Left cardiac atrium (tissue), 4 donors: ENCODE measurements at places on chromosomes 2 and 18. TPM values are rescaled to one million over a fixed set of nuclear protein-coding genes. Genes with fewer than 3 reads are reported as not detected.
A peak's percentile ranks its signal among the peaks of the same experiment; 100 is the strongest.

DNA sequence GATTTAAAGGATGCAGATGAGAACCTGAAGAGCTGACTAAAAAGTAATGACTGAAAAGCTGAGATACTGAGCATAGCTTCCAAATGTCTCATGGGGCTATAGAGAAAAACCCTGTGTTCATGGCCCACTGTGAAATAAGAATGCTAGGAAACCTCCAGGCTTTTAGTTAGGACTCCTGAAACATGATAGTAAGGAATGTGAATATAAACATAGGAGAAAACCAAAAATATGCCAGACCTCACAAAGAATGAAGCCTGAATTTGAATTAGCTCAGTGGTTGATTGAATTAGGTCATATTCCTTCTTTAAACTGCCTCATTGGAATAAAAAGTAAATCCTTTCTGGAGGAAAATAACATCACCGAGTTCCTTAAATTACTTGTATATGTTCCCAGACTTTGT, 194.5 kb upstream of the NXPH2 start:
- no peak for DNase-seq

DNA sequence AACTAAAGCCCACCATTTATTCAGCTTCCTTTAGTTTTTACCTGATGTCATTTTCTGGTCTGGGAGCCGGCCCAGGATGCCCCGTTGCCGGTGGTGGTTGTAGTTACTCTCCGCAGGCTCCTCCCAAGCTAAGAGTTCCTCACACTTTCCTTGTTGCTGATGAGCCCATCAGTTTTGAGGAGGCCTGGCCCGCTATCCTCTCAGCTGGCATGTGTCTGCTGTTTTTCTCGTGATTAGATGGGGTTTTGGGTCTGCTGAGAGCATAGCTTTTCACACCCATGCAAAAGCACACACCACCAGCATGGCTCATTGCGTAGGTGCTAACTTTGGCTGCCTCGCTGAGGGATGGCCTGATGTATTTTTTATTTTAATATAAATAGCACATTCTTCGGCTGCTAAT, 72.1 kb downstream of the PSMG2 start:
- DNase-seq, result no peak

GRCh38 chr2:118773826-118774225, 73.6 kb downstream of the EN1 start:
- DNase-seq, result no peak

- no peak for DNase-seq
Measured at GRCh38 chr2:122643725-122644329, 888.4 kb downstream of the TSN start.

- DNase-seq, result peak; percentile 78
Measured at GRCh38 chr2:227228061-227228667, 63.7 kb downstream of the COL4A3 start.

GRCh38 chr2:43288417-43289305, 62.3 kb upstream of the ZFP36L2 start:
- DNase-seq, result no peak

DNA sequence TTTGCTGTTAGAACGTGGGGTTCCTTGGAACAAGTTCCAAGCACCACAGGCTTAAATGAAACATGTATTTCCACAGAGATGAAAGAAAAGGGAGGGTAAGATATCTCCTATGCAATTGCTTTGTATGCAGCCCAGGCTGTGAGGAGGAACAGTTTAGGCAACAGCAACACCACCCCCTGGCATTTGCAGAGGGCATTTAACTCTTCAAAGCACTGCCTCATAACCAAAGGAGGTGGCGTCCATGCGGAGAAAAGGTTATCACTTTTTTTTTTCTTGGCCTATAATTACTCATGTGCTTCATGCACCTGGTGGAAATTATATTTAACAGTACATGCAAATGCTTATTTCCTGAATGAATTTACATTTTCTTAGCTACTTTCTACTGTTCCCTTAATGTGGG, 286.0 kb downstream of the LPIN1 start:
- no peak for DNase-seq

DNA sequence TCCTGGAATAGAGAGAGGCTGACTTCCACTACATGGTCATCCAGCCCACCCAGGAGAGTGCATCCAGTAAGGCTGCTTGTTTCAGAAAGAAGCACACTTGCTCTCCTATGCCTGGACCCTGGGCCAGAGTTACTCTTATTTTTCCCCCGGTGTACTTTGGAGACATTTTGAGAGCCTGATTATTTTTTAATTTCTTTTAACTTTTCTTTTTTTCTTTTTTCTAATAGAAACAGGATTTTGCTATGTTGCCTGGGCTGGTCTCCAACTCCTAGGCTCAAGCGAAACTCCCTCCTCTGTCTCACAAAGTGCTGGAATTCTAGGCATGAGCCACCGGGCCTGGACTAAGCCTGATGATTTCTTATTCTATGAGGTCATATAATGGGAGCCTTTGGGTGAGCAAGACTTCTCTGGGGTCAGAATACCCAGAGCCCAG, 62.2 kb downstream of the RPL37A start:
- DNase-seq, result no peak

- no peak for DNase-seq
Measured at GRCh38 chr18:62877411-62878221, 162.3 kb downstream of the PHLPP1 start.

GRCh38 chr18:74775239-74775638, 177.6 kb downstream of the ZNF407 start:
- DNase-seq, result no peak

DNA sequence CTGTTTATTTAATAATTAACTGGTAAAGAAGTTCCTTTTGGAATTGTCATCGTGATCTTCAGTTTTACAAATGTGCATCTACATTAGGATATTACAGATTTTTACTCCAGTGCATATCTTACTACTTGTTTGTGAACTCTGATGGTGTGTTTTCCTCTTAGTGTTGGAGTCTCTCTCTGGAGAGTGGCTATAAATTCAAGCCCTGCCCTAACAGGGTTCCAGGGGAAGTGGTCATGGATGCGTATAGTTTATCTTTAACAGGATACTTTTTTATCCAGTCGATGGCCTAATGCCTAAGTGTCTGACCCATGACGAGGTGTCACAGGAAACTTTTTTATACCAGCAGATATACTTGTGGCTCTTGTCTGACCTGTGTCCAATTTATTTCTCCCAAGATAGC, 75.4 kb downstream of the CHN1 start:
- no peak for DNase-seq

DNA sequence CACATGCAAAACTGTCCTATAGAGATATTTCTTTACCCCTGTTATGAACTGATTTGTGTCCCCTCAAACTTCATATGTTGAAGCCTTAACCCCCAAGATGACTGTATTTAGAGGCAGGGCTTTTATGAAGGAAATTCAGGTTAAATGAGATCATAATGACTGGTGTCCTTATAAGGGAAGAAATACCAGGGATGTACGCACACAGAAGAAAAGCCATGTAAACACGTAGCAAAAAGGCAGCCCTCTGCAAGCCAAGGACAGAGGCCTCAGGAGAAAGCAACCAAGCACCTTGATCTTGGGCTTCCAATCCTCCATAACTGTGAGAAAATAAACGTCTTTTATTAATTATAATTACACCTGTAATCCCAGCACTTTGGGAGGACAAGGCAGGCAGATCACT, 101.3 kb upstream of the NDUFV2 start:
- no peak for DNase-seq

GRCh38 chr2:192593561-192593960, 398.8 kb upstream of the TMEFF2 start:
- DNase-seq, result no peak

DNA sequence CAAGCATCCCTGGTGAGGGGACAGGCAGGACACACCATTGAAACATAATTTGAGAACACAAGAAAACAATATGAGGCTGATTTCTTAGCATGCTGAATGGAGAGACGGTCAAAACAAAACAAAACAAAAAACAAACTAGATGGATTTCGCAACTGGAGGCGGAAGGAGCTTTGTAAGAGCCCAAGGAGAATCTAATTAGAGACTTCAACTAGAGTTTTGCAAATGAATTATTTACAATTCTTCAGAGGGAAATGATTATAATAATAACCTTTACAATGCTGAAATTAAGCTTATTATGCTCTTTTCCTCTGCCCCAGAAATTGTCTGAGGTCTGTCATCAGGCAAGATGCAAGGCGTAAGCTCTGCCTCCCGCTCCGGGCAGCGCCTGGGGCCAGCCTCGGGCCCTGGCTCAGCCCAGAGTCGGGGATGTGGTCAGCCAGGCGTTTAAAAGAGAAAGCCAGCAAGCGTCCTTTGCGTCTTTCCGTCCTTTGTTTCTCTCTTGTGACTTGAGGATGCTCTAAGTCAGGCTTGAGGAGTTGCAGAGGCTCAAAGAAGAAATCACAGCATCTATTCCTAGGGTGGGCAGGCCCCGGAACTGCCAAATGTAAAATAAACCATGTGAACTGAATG, 139.6 kb downstream of the TWIST2 start:
- DNase-seq, result no peak

- no peak for DNase-seq
Measured at GRCh38 chr2:215618145-215618544, 182.3 kb upstream of the FN1 start.

GRCh38 chr2:202577250-202578183, 57.3 kb upstream of the FAM117B start:
- no peak for DNase-seq

GRCh38 chr18:25446972-25447371, 95.0 kb upstream of the ZNF521 start:
- DNase-seq, result no peak

GRCh38 chr2:119753041-119753929, 6.4 kb upstream of the PTPN4 start:
- DNase-seq, result no peak

GRCh38 chr2:203918264-203918663, 18.3 kb upstream of the ICOS start:
- no peak for DNase-seq

Gene CNGA3
- not detected for total RNA-seq

Gene HMSD
- 0.09 TPM for total RNA-seq

Gene ASTL
- total RNA-seq, result not detected

Gene TUBA3E
- total RNA-seq, result 6.0 TPM

Gene ABCA12
- not detected for total RNA-seq

Gene CAPN14
- 0.12 TPM for total RNA-seq

Gene XIRP2
- 22.9 TPM for total RNA-seq

Gene HK2
- 17.2 TPM for total RNA-seq

Gene DCDC2C
- total RNA-seq, result not detected

Gene FIGN
- total RNA-seq, result 13.2 TPM

Gene GDF7
- 4.8 TPM for total RNA-seq

Gene GNAL
- total RNA-seq, result 3.0 TPM
